A549 treated with Hydrocortisone at 1 μM for 4 hours (cell line): ENCODE measurements at places on chromosomes 4 and X. TPM values are rescaled to one million over a fixed set of nuclear protein-coding genes. Genes with fewer than 3 reads are reported as not detected.

The FAM133A gene
- 0.68 to 0.92 TPM (median 0.78 TPM) in 5 replicates for total RNA-seq

The STBD1 gene
- 9.2 to 13.6 TPM (median 12.3 TPM) in 5 replicates for total RNA-seq

The NOX1 gene
- 0.05 to 0.15 TPM (median 0.10 TPM) in 4 of 5 replicates, not detected in the other for total RNA-seq

The CFAP97 gene
- total RNA-seq: 7.6 to 15.2 TPM (median 12.0 TPM) in 5 replicates

The AMER1 gene
- total RNA-seq: 2.0 to 3.2 TPM (median 2.6 TPM) in 5 replicates

The SPRY1 gene
- 5.6 to 7.4 TPM (median 6.1 TPM) in 5 replicates for total RNA-seq

The GPC3 gene
- 0.08 to 0.13 TPM in 2 of 5 replicates, not detected in the others for total RNA-seq

The EGFL6 gene
- 0.03 TPM in 1 of 5 replicates, not detected in the others for total RNA-seq

The OPRPN gene
- total RNA-seq: not detected in 5 replicates

The ARMCX4 gene
- 0.31 to 0.69 TPM (median 0.63 TPM) in 5 replicates for total RNA-seq

The S100P gene
- total RNA-seq: 44.4 to 144 TPM (median 132 TPM) in 5 replicates

The HMGN5 gene
- 2.1 to 2.7 TPM (median 2.3 TPM) in 5 replicates for total RNA-seq
